ENCODE measurements at places on chromosomes 6 and 20. TPM values are rescaled to one million over a fixed set of nuclear protein-coding genes. Genes with fewer than 3 reads are reported as not detected.

GRCh38 chr6:126919947-126920346 is 198.5 kb upstream of the RSPO3 start:
- no peak for DNase-seq
- H3K27ac ChIP-seq, result no peak overlapping the region
- H3K27me3 ChIP-seq, result no peaks in the 10 kb centered on the region
- no peaks in the 10 kb centered on the region for H3K36me3 ChIP-seq
- H3K4me1 ChIP-seq, result peaks cover 6% of the 10 kb centered on the region

GRCh38 chr20:32501709-32502108 is 83.4 kb downstream of the NOL4L start:
- H3K36me3 ChIP-seq, result no peaks in the 10 kb centered on the region
- H3K4me1 ChIP-seq, result no peaks in the 10 kb centered on the region
- H3K4me3 ChIP-seq, result no peak overlapping the region
- H3K27me3 ChIP-seq, result no peaks in the 10 kb centered on the region

DNA sequence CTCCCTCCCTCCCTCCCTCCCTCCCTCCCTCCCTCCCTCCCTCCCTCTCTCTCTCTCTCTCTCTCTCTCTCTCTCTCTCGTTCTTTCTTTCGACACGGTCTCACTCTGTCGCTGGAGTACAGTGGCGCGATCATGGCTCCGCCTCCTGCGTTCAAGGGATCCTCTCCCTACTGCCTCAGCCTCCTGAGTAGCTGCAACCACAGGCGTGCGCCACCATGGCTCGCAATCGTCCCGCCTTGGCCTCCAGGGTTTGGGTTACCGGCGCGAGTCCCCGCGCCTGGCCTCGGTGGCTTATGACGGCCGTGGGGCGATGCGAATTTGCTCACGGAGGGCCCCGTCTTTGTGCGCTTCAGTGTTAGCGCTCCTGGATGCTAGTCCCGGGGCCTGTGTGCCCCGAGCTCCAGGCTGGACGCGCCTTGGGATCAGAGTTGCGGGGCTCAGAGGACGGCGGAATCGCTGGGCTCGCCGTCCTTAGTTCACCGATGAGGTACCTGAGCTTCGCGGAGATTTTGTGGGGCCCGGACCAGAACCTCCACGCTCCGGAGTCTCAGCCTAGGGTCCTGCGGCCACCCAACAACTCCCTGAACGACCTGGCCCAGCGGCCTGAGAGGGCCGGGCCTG is 45.2 kb downstream of the MCUR1 start:
- DNase-seq, result no peak
- no peaks in the 10 kb centered on the region for H3K27me3 ChIP-seq
- H3K36me3 ChIP-seq, result no peaks in the 10 kb centered on the region
- H3K4me3 ChIP-seq, result no peak overlapping the region
- no peak overlapping the region for H3K27ac ChIP-seq

GRCh38 chr6:99114769-99115406 is 167.1 kb upstream of the FBXL4 start:
- no peak overlapping the region for H3K4me3 ChIP-seq
- no peaks in the 10 kb centered on the region for H3K27me3 ChIP-seq
- no peaks in the 10 kb centered on the region for H3K4me1 ChIP-seq
- H3K27ac ChIP-seq, result no peak overlapping the region
- no peak for DNase-seq

GRCh38 chr6:63530991-63531390 is 41.3 kb upstream of the LOC128125822 start:
- H3K4me3 ChIP-seq, result no peak overlapping the region
- peaks cover 7% of the 10 kb centered on the region for H3K4me1 ChIP-seq
- H3K27me3 ChIP-seq, result no peaks in the 10 kb centered on the region

- no peaks in the 10 kb centered on the region for H3K27me3 ChIP-seq
- H3K27ac ChIP-seq, result no peak overlapping the region
- H3K4me3 ChIP-seq, result no peak overlapping the region
- no peaks in the 10 kb centered on the region for H3K4me1 ChIP-seq
- DNase-seq, result no peak
Observed at GRCh38 chr6:168726312-168726856, 285.4 kb downstream of the SMOC2 start.

DNA sequence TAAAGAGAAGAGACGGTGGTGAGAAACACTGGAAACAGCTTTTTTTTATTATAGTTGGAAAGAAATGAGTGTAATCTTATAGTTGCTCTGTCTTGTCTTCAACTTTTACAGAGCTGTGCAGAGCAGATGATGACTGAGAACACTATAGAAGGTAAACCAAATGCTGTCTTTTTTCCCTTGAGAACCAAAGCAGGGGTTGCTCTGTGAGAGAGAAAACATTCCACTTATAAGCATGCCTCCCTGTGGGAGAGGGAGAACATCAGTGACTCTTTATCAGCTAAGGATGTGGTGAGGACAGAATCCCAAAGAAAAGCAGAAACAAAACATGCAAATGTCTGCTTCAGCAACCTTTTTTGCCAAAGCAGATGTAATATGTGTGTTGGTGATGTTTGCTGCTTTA is 179.3 kb upstream of the HDDC2 start:
- H3K36me3 ChIP-seq, result no peaks in the 10 kb centered on the region
- no peak for DNase-seq
- no peak overlapping the region for H3K4me3 ChIP-seq

DNA sequence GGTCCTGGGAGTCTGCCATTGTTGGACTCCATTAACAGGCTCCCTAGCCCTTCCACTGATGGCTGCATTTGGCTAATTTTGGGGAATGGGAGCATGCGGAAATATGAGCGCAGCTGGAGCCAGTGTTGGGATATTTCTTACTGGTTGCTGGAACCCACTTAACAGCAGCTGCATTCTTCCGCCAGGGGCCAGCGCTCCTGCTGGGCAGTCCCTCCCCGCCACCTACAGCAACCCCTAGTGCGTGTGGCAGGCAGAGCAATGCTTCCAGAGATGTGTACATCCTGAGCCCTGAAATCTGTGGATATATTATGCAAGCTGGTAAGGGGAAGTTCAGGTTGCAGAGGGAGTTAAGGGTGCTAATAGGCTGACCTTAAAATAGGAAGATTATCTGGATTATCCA is 16.4 kb downstream of the CST8 start:
- H3K27ac ChIP-seq, result no peak overlapping the region
- H3K27me3 ChIP-seq, result no peaks in the 10 kb centered on the region
- no peaks in the 10 kb centered on the region for H3K4me1 ChIP-seq
- H3K4me3 ChIP-seq, result no peak overlapping the region

DNA sequence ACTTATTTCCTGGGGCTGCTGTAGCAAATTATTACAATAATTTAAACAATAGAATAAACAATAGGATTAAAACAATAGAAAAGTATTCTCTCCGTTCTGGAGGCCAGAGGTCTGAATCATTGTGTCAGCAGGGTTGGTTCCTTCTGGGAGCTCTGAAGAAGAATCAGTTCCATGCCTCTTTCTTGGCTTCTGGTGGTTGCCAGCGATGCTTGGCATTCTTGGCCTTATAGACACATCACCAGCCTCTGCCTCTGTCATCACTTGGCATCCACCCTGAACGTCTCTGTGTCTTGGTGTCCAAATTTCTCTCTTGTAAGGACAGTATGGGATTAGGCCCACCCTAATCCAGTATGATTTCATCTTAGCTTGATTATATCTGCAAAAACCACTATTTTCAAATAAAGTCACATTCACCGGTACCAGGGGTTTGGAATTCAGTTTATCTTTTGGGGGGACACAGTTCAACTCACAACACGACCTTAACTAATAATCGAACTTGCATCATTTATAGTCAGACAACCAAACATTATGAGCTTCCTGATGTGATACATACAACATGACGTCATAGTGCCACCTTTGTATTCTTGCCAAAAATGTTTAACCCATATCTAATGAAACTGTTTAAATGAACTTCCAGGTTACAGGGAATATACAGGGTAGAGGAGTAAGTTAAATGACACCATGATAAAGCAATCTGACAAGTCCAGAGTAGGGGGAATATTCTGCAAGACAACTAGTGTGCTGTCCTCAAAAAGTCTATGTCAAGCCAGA is 84.7 kb upstream of the RNF24 start:
- no peaks in the 10 kb centered on the region for H3K36me3 ChIP-seq
- DNase-seq, result no peak
- no peaks in the 10 kb centered on the region for H3K27me3 ChIP-seq
- H3K4me3 ChIP-seq, result no peak overlapping the region

- H3K4me3 ChIP-seq, result no peak overlapping the region
- DNase-seq, result no peak
- H3K4me1 ChIP-seq, result peaks cover 5% of the 10 kb centered on the region
- H3K27me3 ChIP-seq, result no peaks in the 10 kb centered on the region
- H3K27ac ChIP-seq, result no peak overlapping the region
Observed at GRCh38 chr6:73391675-73392074, 3.0 kb upstream of the DDX43 start.

DNA sequence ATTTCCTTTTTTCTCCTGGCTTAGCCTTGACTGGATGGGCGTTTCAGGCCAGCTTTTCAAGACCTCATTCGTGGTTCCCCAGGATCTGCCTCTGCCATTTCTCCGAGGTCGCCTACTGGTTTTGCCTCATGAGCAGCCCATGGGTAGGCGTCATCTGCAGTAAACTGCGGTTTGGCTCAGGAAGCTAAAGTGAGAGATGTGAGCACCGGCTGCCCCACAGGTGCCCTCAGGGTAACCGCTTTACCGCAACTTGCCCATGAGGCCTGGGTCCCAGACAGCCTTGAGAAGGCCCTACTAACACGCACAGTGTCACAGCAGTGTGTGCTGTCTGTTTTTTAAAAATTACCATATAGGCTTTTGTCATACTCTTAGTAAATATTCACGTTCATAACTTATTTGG is 53.4 kb upstream of the TBXT start:
- H3K4me3 ChIP-seq, result no peak overlapping the region
- H3K4me1 ChIP-seq, result no peaks in the 10 kb centered on the region
- no peaks in the 10 kb centered on the region for H3K36me3 ChIP-seq
- H3K27ac ChIP-seq, result no peak overlapping the region
- H3K27me3 ChIP-seq, result no peaks in the 10 kb centered on the region

- H3K27ac ChIP-seq, result no peak overlapping the region
- H3K4me1 ChIP-seq, result no peaks in the 10 kb centered on the region
Observed at GRCh38 chr20:3109350-3110302, 25.1 kb upstream of the AVP start.

GRCh38 chr20:19929012-19929360 is 88.2 kb upstream of the NAA20 start:
- no peak for DNase-seq
- H3K27me3 ChIP-seq, result no peaks in the 10 kb centered on the region
- H3K27ac ChIP-seq, result no peak overlapping the region
- H3K4me3 ChIP-seq, result no peak overlapping the region
- peaks cover 47% of the 10 kb centered on the region for H3K4me1 ChIP-seq

GRCh38 chr6:121896363-121896762 is 460.9 kb downstream of the GJA1 start:
- H3K4me3 ChIP-seq, result no peak overlapping the region
- H3K4me1 ChIP-seq, result no peaks in the 10 kb centered on the region
- H3K27ac ChIP-seq, result no peak overlapping the region
- DNase-seq, result no peak
- H3K36me3 ChIP-seq, result no peaks in the 10 kb centered on the region

The TFAP2A gene
- 19.4 TPM for total RNA-seq

- no peak overlapping the region for H3K27ac ChIP-seq
- H3K36me3 ChIP-seq, result peaks cover 80% of the 10 kb centered on the region
- DNase-seq, result no peak
- H3K4me1 ChIP-seq, result peaks cover 7% of the 10 kb centered on the region
Observed at GRCh38 chr6:4128072-4128471, 7.3 kb downstream of the ECI2 start.

The BNIP5 gene
- not detected for total RNA-seq

The KIAA1586 gene
- 6.6 TPM for total RNA-seq

The ANGPT4 gene
- total RNA-seq, result 0.98 TPM

DNA sequence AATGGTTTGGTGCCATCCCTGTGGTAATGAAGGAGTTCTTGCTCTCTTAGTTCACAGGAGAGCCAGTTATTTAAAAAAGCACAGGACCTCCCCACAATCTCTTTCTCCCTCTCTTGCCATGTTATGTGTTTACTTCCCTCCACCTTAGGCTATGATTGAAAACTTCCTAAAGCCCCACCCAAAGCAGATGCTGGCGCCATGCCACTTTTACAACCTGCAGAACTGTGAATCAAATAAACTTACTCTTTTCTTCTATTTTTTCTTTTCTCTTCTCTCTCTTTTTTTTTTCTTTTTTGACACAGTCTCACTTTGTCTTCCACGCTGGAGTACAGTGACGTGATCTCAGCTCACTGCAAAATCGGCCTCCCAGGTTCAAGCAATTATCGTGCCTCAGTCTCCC is 508.4 kb upstream of the EPHA7 start:
- no peak for DNase-seq
- H3K27ac ChIP-seq, result no peak overlapping the region
- no peaks in the 10 kb centered on the region for H3K4me1 ChIP-seq
- no peak overlapping the region for H3K4me3 ChIP-seq

- no peak for DNase-seq
- no peaks in the 10 kb centered on the region for H3K27me3 ChIP-seq
- H3K27ac ChIP-seq, result peak overlapping the region; percentile 48
- no peak overlapping the region for H3K4me3 ChIP-seq
- H3K4me1 ChIP-seq, result peaks cover 18% of the 10 kb centered on the region
Observed at GRCh38 chr6:6875818-6876470, 231.8 kb upstream of the RREB1 start.

DNA sequence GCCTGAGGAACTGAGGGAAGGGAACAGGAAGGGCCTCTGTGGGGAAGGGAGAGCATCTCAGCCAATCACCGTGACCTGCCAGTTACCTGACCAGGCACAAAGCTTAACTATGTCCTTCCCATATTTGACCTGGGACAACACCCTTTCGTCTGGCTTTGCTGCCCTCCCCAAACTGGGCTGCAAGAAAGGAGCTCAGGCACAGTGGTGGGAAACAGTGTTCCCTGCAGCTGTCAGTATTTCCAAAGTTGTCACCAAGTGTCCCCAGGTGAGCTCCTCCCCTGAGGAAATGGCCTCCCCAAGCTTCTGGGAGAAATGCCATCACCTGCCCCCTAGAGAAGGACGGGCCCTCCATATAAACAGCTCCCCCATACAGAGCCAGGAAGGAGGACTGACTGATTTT is 17.9 kb downstream of the NCR2 start:
- no peak overlapping the region for H3K4me3 ChIP-seq
- no peaks in the 10 kb centered on the region for H3K4me1 ChIP-seq
- H3K27me3 ChIP-seq, result no peaks in the 10 kb centered on the region
- no peak overlapping the region for H3K27ac ChIP-seq

The PKIB gene
- total RNA-seq, result 2.7 TPM

GRCh38 chr20:63322146-63322932 is 29.4 kb downstream of the COL20A1 start:
- no peak for DNase-seq
- no peak overlapping the region for H3K27ac ChIP-seq
- no peak overlapping the region for H3K4me3 ChIP-seq
- peaks cover 7% of the 10 kb centered on the region for H3K4me1 ChIP-seq

The DDO gene
- total RNA-seq, result not detected

Measured in vagina (tissue), 2 donors.